ENCODE measurements at places on chromosomes 2 and 18.

DNA sequence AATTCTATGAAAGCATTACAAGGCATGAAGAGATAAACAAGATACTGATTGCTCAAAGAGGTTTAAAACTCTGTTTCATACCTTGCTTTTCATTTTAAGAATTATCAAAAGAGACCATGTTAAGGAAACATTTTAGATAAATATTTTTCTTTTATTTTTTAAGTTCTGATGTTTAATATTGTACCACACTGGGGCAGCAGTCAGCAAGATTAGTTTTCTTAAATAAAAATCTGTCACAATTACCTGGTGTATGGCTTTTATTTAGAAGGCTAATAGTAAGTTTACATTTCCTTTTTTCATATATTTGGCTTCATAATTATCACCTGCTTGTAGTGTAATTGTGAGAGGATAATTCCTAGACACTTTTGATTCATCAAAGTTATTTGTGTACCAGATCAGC lies 46.4 kb downstream of the ZNF804A start:
- no peak for DNase-seq

- no peak for DNase-seq
Measured at GRCh38 chr2:216774180-216774579, 78.8 kb upstream of the IGFBP5 start.

- DNase-seq: no peak
Measured at GRCh38 chr18:45940724-45941123, 26.4 kb downstream of the EPG5 start.

GRCh38 chr18:6284761-6285160 lies 129.9 kb downstream of the L3MBTL4 start:
- DNase-seq: no peak

GRCh38 chr2:65062843-65063825 lies 6.9 kb downstream of the CEP68 start:
- DNase-seq: no peak

- no peak for DNase-seq
Measured at GRCh38 chr2:133892352-133892913, 324.2 kb upstream of the NCKAP5 start.

- no peak for DNase-seq
Measured at GRCh38 chr2:144131042-144131441, 388.9 kb downstream of the ZEB2 start.

DNA sequence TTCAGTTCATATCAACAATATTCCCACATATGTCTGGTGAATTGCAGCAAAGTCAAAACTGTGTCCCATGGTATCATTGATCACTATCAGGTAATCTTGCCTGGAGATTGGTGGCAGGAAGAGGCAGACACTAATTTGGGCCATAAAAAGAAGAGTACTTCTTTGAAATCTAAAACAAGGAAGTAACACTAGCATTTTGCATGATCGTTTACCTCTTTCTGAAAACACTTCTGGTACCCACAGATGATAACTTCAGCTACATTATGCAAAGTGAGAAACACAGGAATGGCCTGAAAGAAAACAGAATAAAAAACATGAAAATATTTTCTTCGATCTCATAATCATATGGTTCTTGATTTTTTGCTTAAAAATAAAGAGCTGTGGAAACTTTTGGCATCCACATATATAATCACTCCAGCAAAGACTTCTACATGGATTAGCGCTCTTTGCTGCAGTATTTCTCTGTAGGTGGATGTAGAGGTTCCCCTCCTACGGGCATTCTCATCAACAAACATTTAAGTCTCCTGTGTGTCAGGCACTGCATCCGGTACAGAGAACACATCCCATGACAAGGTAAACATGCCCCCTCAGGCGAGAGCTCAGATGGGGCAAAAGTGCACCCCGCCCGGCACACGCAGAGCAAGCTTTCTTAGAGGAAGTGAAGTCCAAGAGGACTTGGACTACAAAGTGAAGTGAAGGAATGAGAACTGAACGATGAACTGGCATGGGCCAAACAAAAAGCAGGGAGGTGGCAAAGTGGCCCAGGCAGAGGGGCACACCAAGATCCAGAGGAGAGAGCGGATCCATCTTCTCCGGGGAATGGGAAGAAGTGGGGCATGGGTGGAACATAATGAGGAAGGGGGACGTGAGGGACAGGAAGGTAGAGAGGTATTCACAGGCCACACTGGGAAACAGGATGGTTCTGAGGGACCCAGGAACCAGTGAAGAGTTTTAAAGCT lies 68.0 kb upstream of the RIOK3 start:
- no peak for DNase-seq

GRCh38 chr2:168501466-168502065 lies 45.5 kb downstream of the CERS6 start:
- DNase-seq: no peak

GRCh38 chr2:3527886-3528785 lies 8.8 kb upstream of the ADI1 start:
- DNase-seq: no peak

- no peak for DNase-seq
Measured at GRCh38 chr18:43588838-43589237, 311.5 kb upstream of the SYT4 start.

GRCh38 chr2:238302087-238302486 lies 13.7 kb upstream of the PER2 start:
- no peak for DNase-seq

DNA sequence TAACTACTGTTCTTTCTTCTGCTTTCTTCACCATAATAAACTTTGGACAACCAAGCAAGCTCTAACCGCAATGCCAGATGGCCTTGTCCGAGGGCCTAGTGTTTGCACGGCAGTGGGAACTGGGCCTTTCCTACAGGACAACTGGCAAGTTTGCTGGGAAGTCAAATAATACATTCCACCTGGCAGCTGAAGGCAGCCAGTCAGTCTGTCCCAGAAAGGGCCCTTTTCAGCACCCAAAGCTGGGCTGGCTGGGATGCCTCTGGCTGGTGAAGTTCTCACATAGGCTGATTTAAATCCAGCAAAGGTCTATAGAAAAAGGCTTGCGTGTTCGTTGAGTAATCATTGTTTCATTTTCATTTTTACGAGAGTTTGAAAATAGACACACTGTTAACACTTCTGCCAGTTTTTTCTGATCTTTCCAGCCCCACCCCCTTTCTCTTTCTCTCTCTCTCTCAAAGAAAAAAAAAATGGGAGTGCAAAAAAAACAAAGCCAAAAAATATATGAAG lies 110.0 kb upstream of the EPAS1 start:
- no peak for DNase-seq

GRCh38 chr2:45002686-45003085 lies 6.6 kb downstream of the SIX2 start:
- DNase-seq: no peak
